ENCODE measurements at places on chromosomes 3 and 15.

- DNase-seq: no peak
These were observed 363.4 kb upstream of the LRRC3B start for GRCh38 chr3:26259176-26259575.

DNA sequence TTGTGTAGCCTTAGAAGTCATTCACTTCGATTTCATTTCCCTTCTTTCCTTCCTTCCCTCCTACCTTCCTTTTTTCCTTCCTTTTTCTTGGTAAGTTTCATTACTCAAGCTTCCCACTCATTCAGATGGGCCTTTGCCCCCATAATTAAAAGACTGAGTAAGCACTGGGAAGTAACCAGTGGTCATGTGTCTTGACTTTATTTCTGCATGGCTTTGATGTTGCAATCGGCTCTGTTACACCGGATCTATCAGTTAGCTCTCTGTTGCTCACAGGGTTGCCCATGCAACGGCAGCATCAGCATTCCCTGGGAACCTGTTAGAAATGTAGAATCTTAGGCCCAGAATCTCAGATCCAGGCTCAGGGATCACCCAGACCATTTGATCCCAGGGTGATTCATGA, 25.6 kb upstream of the LARS2 start:
- no peak for DNase-seq

DNA sequence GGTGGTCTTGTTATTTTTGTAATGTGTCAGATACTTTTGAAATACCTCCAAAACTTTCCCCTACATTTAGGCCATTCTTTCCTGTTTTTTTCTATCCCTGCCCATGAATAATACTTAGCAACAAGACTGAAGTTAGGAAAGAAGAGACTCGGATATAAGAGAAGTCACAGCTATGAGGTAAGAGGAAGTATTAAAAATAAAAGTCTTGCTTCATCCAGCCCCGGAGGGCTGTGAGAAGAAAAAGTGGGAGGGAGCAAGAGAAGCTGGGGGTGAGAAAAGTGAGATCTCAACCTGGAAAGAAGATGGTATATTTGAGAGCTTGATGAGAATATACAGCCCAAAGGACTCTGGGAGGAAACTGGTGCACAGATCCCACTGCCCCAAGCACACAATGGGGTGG, 213.5 kb upstream of the CDIN1 start:
- DNase-seq: no peak

DNA sequence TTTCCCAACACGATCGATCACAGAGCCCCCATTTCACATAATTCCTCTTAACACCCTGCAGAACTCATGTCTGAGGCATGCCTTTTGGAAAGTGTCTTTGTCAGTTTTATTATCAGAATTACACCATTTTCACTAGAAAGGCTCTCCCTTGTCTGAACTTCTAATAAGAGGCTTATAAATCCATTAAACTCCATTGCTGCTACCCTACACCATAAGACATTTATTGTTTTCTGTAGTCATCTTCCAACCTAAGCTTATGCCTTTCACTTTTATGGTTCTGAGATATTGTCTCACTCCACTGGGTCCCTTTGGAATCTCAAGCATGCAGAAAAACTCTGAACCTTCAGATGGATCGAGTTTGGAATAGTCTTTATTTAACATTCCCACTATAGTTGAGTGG, 50.2 kb upstream of the TPM1 start:
- DNase-seq: no peak

DNA sequence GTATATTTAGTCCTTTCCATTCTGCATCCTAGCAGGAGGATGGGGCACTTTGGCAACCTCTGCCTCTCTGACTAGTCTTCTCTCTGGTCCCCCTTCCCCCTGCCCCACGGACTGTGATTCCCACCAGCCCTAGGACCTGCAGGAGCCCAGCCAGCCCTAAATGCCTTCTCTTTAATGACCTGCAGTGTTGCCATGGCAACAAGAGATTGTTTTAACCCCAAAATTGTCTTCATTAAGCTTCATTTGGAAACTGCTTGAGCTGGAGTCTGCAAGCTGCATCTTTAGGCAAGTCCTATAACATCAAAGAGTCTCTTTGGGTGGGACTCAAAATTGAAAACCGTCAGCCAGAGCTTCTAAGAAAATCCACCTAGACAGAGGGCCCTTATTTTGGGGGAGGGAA, 59.7 kb upstream of the ANKRD34C start:
- DNase-seq: no peak

DNA sequence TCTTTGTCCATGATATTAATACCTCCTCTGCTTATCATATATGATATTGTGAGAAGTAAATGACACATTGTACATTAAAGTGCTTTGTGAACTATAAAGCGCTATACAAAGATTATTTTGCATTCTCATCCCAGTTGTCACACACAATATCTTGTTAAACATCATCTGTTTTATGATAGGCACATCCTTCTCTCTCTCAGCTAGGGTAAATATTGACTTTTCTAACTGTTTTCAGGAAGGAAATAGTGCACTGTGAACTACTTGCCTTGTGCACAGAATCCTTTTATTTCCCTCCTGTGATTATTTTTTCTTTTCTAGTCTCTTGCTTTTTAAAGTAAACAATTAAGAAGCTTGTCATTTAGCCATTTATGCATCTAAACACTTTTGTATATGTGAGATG, 388.2 kb downstream of the LPP start:
- DNase-seq: no peak

GRCh38 chr3:181943285-181943684, 231.6 kb downstream of the SOX2 start:
- no peak for DNase-seq

GRCh38 chr15:90610190-90610589, 80.5 kb downstream of the CRTC3 start:
- no peak for DNase-seq

Data from kidney epithelial cell (primary cell).